IMR-90 (cell line): ENCODE measurements at places on chromosomes 3 and 15. TPM values are rescaled to one million over a fixed set of nuclear protein-coding genes. Genes with fewer than 3 reads are reported as not detected.

LIPH gene
- total RNA-seq: 0.28 and 0.36 TPM in 2 replicates

STRC gene
- not detected in 2 replicates for total RNA-seq

REC114 gene
- not detected in 2 replicates for total RNA-seq

APOD gene
- total RNA-seq: not detected in 2 replicates

CALML4 gene
- total RNA-seq: 0.36 and 0.56 TPM in 2 replicates
